SW480 (cell line): ENCODE measurements at places on chromosomes 2 and 18.

DNA sequence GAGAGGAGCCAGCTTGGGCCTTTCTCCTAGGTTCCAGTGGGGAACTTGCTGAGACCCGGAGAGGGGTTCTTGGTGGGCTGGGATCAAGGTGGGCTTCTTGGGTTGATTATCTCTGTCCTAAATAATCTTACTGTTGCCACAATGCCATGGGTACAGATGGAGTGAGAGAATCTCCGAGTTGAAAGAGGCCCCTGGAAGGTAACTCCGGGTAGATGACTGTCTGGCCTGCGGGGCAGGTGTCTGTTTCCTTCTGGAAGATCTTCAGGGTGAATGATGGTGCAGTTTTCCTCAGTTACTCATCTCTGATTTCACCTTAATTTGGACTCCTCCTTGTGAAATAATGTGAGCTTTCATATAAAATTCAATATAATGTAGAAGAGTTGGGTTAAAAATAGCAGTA, 159.4 kb downstream of the ACTR3 start:
- DNase-seq: no peak

GRCh38 chr18:2953935-2954653, 58.9 kb downstream of the LPIN2 start:
- no peak for DNase-seq

DNA sequence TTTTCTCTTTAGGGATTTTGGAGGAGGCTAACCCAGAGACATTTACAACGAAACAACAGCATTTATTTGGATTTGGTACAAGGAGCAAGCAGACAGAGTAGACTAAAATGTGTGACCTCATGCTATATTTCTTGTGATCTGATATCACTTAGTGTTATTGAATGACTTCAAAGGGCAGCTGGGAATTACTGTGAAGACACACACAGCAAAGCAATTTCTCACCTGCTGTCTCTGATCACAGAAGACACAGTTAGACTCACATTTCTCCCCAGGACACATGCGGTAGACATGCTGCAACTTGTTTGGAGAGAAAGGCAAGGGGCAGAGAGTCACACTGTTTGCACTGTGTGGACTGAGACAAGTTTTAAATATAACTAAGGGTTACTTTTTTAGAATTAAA, 67.5 kb downstream of the LTBP1 start:
- DNase-seq: no peak

DNA sequence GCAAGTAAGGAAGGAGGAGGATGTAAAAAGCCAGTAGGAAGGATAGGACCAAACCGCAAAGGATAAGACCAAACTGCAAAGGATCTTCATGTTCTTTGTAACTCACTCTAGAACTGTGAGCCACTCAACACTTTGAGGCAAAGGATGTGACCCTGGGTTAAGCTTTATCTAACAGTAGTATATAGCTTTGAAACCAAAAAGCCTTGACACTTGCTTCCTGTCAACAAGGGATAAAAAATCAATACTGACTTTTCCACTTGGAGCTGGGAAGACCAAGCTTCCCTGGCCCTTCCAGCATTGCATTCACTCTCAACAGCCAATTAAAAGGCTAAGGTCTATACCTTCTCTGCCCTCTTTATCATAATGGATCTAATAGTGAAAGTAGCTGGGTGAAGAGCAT, 22.0 kb downstream of the KANSL3 start:
- no peak for DNase-seq

GRCh38 chr18:31156821-31157763, 5.6 kb downstream of the DSC1 start:
- no peak for DNase-seq

DNA sequence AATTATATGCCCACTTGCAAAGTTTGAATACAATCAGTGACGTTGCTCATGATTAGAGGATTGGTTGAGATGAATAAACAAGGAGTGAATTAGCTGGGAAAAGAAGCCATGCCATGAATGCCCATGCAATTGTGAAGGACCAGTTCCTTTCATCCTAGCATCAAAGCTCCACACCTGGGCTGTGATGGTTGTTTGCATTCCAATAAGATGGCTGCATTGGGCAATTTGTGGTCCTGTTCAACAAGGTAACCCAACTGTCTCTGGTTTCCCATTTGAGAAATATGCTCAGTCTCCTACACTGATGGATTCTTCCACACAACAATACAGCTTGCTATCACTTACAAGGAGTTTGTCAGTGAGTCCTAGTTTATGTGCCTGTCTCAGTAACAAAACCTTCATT, 550.2 kb downstream of the STK39 start:
- peak; percentile 2 for DNase-seq

- no peak for DNase-seq
These were observed 45.7 kb downstream of the CCDC102B start for GRCh38 chr18:68843473-68844089.
